ENCODE measurements at places on chromosomes 3 and 15.

GRCh38 chr15:39281094-39281493, 299.8 kb upstream of the THBS1 start:
- DNase-seq, result no peak

- DNase-seq, result no peak
Observed at GRCh38 chr3:104952146-104952972, 414.4 kb upstream of the ALCAM start.

DNA sequence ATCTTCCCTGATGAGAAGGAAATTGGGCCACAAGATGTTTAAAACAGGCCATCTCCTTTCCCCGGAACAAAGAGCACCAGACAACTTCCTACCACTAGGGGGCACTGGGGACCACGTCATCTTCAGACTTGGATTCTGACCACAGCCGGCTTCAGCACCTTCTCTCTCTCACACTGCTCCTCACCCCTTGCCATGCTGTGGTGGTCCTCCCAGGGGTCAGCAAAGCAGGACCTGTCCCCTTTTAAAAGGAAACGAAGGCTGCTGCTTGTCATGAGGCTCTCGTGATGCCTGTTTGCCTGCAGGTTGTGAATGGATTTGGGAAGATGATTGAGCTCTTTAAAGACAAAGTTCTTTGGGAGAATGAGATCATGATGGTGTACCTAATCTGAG, 16.2 kb downstream of the RFT1 start:
- DNase-seq, result peak; percentile 68

GRCh38 chr3:183435661-183436060, 7.2 kb upstream of the MCF2L2 start:
- DNase-seq, result no peak

DNA sequence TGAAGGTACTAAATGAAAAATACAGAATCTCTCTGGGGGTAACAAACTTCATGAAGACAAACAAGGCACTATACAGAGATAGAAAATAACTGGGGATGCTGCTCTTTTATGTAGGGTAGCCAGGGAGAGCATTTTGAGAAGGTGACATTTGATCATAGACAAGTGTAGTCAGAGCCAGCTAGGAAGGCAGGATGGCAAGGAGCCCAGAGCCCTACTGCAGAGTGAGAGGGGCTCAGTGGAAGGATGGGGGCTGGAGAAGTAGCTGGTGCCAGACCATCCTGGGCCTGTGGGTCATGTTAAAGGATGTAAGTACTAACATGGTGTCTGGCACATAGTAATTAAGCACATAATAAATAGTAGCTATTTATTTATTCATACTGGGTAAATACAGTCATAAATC, 133.6 kb downstream of the MEIS2 start:
- no peak for DNase-seq

DNA sequence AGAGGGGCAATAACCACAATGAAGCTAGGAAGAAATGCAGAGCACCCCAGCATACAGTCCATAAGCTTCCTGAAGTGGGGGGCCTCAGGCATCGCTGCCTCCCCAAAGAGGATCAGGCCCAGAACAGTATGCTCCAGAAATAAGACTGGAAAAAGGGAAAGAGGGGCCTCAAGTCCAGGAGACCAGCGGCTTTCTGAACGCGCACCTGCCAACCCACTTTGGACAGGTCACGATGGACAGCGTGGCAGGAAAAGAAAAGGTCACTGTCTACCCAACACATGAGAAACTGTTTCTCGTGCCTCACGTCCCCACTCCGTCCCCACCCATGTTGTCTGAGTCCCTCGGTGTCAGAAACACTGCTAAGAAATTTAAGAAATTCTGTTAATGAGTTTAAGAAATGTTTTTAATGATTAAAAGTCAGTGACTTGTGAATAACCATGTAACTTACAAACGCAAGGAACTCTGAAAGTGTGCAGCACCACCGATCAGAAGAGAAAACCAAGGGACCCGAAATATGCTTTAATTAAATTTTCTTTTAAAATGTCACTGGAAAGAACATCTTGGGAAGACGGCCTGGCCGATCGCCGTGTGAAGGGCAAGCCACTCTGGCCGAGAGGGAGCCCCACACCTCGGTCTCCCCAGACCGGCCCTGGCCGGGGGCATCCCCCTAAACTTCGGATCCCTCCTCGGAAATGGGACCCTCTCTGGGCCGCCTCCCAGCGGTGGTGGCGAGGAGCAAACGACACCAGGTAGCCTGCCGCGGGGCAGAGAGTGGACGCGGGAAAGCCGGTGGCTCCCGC, 1.7 kb upstream of the PPARG start:
- DNase-seq, result no peak

DNA sequence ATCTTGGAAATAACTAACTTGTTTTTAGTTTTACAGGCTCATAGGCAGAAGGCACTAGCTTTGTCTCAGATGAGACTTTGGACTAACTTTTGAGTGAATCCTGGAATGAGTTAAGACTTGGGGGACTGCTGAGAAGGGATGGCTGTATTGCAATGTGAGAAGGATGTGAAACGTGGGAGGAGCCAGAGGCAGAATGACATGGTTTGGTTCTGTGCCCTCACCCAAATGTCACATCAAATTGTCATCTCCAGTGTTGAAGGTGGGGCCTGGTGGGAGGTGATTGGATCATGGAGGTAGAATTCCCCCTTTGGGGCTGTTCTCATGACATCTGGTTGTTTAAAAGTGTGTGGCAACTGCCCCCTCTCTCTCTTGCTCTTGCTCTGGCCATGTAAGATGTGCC, 28.8 kb upstream of the CCDC50 start:
- DNase-seq, result no peak

GRCh38 chr3:58647381-58648141, 19.0 kb downstream of the FAM3D start:
- no peak for DNase-seq

DNA sequence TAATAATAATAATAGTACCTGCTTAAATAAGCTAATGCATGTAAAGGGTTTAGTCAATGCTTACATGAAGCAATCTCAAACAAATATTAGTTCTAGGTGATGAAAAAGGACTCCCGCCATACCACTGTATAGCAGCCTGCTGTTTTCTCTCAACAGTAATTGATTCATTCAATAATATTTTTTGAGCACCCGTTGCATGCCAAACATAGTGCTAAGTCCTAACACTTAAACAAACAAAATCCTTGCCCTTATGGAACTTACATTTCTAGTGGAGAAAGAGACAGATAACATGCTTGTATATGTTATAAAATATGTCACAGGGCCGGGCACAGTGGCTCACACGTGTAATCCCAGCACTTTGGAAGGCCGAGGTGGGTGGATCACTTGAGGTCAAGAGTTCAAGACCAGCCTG, 61.2 kb upstream of the FLNB start:
- no peak for DNase-seq

GRCh38 chr3:120931593-120931992, 23.6 kb downstream of the STXBP5L start:
- no peak for DNase-seq

- no peak for DNase-seq
Observed at GRCh38 chr3:43615133-43615532, 6.7 kb downstream of the ANO10 start.

DNA sequence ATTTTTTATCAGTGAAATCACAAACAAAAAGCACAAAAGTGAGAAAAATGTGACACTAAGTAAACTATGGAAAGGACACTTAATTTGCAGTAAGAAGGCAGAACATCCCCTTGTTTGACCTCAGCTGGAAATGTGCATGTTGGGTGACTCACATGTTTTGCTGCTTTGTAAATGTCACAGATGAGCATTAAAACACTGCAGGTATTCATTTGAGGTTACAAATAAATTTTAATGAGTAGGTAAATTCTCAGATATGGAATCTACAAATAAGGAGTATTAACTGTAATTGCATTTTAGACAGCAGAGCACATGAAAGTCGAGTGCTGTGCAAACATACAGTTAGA, 20.3 kb downstream of the CHMP2B start:
- DNase-seq, result no peak

DNA sequence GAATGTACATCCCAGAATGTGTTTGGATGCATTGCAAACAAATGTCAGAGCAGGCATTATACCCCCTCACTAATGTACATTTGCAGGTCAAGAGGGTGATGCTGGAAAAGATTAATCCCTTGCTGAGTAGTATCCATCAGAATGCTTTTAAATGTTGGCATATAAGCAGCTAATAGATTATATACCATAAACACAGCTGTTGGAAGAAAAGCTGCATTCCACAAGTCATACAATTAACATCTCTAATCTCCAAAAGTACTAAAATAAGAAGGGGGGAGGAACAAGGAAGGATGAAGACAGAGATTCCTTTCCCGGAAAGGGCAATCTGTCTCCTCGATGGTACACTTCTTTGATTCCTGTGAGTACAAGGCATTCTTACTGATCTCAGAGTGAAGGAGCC, 445.7 kb upstream of the CDIN1 start:
- DNase-seq, result no peak

DNA sequence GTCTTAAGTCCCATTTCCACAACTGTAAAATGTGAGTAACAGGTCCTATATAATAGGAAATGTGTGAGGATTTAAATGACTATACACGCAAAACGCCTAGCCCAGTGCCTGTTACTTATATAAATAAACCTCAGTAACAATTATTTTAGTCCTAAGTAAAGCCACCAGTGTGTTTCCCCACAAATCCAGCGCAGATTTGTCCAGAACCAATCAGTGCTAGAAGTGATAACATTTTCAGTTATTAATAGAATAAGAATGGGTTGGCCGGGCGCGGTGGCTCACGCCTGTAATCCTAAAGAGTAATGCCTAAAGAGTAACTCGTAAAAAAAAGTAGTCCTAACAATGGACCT, 561 bp downstream of the RPAP1 start:
- no peak for DNase-seq

- DNase-seq, result no peak
Observed at GRCh38 chr3:99938270-99938911, 120.7 kb downstream of the CMSS1 start.

- DNase-seq, result no peak
Observed at GRCh38 chr15:22952796-22953579, 27.2 kb downstream of the CYFIP1 start.

- no peak for DNase-seq
Observed at GRCh38 chr15:52789008-52789600, 1.0 kb downstream of the ONECUT1 start.

DNA sequence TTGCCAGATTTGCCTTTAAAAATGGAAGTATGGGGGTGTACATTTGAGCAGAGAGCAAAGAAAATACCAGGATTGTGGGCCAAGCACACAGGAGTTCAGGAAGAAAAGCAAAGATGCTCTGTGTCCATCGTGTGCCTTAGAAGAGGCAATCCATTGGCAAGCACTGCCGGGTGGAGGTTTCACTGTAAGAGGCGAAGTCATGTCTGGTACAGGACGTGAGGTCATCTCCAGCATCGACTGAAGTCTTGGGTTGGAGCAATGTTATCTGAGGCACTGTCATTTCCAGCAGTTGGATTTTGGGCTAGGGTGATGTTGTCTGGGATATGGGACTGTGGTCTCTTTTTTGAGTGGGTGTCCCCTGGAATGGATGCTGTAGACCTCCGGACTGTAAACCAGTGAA, 4.8 kb upstream of the RGMA start:
- no peak for DNase-seq

- DNase-seq, result no peak
Observed at GRCh38 chr3:195162033-195162669, 108.8 kb downstream of the XXYLT1 start.

GRCh38 chr3:29409409-29409808, 128.5 kb downstream of the RBMS3 start:
- no peak for DNase-seq

GRCh38 chr3:145959457-145960088, 201.4 kb downstream of the PLOD2 start:
- DNase-seq, result no peak

DNA sequence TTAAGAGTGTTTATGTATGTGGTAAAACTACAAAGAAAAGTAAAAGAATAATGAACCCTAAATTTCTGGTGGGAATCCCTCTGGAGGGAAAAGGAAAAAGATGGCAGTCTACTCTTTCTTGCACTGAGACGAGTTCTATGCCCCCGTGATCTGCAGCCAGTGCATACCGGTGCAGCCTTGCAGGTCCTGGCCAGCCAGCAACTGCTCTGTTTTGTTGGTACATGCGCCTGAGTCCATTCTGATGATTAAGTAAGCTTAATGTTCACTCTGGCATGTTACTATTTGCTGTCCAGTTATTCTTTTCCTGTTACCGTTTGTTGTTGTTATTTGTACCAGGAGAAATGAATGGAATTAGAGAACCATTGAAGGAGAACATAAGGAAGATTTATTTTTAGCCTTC, 95.1 kb upstream of the TMC3 start:
- DNase-seq, result no peak

- no peak for DNase-seq
Observed at GRCh38 chr15:32718227-32718820, 520 bp downstream of the GREM1 start.

GRCh38 chr15:24933716-24934115, 21.1 kb upstream of the SNRPN start:
- DNase-seq, result no peak

DNA sequence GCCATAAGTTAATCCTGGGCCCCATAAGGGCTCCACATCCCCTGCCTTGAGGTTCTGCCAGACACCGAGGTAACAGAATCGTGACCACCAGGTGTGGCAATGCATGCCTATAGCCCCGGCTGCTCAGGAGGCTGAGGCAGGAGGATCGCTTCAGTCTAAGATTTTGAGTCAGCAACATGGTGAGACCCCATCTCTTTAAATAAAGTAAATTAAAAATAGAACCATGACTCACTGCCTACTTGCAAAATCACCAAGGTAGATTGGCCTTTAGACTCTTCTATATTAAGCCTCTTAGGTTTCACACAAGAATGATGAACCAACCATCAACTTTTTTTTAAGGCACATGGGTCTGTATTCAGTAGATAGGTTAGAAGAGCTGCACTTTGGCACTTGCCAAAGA, 9.7 kb downstream of the WDR5B start:
- no peak for DNase-seq

DNA sequence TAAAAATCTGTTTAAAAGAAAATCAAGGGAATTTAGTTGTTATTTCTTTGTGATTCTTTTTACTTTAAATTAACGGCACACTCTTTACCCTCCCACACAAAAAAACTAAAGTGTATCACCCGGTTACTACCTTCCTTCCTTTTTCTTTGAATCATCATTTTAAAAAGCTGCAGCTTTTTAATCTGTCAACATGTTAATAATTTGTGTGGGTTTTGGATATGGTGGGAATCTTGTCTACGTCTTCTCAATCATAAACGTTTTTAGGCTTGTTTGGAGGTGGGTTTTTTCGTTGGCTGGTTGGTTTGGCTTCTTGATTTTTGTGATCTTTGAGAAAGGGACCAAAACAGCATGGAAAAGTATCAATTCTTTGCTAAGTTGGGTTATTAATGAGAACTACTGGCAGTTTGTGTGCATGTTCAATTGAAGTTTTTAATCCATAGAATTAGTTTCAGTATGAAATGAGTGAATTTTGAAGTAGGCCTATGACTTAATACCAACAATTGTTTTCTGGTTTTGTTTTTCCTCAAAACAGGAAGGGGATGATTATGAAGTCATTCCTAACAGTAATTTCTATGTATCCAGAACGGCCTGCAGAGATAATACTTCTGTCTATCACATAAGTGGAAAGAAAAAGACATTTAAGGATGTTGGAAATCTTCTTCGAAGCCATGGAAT, 4.5 kb downstream of the SMC4 start:
- DNase-seq, result no peak

GRCh38 chr15:71187526-71187925, 72.3 kb downstream of the THSD4 start:
- DNase-seq, result no peak
